ENCODE measurements at places on chromosomes 4 and X. TPM values are rescaled to one million over a fixed set of nuclear protein-coding genes. Genes with fewer than 3 reads are reported as not detected.

The SPANXC gene
- not detected for total RNA-seq

The NSG1 gene
- 12.8 TPM for total RNA-seq

The CLNK gene
- not detected for total RNA-seq

The USP17L5 gene
- total RNA-seq, result not detected

The LRCH2 gene
- total RNA-seq, result not detected

The SUPT20HL2 gene
- total RNA-seq, result not detected

The AFF2 gene
- 0.13 TPM for total RNA-seq

The F8A1 gene
- 19.7 TPM for total RNA-seq

The TMPRSS11D gene
- not detected for total RNA-seq

The ZFYVE28 gene
- 36.3 TPM for total RNA-seq

The GNRHR gene
- total RNA-seq, result not detected

The CXXC4 gene
- total RNA-seq, result not detected

The CCDC149 gene
- not detected for total RNA-seq

The RAB9A gene
- 18.3 TPM for total RNA-seq

The SETD7 gene
- total RNA-seq, result 22.7 TPM

The CDKL2 gene
- total RNA-seq, result 2.4 TPM

The FGD1 gene
- total RNA-seq, result not detected

The TMEM131L gene
- 30.9 TPM for total RNA-seq

The NXT2 gene
- 10.1 TPM for total RNA-seq

The SNX25 gene
- total RNA-seq, result 31.2 TPM

The RHOXF2 gene
- 0.29 TPM for total RNA-seq

The GAGE12J gene
- not detected for total RNA-seq

The XAGE1B gene
- total RNA-seq, result not detected

The MAGEC3 gene
- total RNA-seq, result not detected

The DMP1 gene
- not detected for total RNA-seq

The CRLF2 gene
- 0.63 TPM for total RNA-seq

The LSM6 gene
- 26.2 TPM for total RNA-seq

The GPR173 gene
- not detected for total RNA-seq

The TCEAL6 gene
- not detected for total RNA-seq

The BEX3 gene
- total RNA-seq, result 3.5 TPM

The STK32B gene
- total RNA-seq, result not detected

Data from activated T-helper 17 cell treated with anti-CD3 and anti-CD28 coated beads, Interleukin-2, amount 50 U/mL, for 72 hours (primary cell).